ENCODE measurements at places on chromosomes 4 and X.

DNA sequence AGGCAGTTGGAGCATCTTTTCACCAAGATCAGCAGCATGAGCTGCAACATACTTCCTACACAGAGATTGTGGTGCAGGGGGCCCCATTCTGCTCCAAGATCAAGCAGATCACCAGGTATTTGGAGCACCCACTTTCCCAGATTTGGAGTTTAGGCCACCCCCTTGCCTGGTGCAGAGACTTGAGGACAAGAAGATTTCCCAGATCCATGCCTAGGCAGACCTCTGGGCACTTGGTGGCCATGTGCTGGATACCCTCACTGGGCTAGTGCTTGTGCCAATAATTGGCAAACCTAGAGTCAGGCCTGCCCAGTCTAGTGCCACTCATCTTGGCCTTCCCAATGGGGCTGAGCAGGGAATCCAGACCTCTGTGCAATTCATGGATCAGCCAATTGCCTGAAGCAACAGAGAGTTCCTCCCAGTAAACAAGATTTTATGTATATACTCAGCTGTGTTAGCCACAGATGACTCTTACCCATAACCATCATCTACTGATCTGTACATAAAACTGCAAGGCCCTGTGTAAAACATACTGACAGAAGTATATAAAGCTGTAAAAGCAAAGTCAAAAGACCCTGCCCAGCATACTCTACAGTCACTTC, 228.4 kb upstream of the EMCN start:
- DNase-seq = no peak

GRCh38 chr4:182338063-182338462, 94.9 kb downstream of the TENM3 start:
- DNase-seq = no peak

DNA sequence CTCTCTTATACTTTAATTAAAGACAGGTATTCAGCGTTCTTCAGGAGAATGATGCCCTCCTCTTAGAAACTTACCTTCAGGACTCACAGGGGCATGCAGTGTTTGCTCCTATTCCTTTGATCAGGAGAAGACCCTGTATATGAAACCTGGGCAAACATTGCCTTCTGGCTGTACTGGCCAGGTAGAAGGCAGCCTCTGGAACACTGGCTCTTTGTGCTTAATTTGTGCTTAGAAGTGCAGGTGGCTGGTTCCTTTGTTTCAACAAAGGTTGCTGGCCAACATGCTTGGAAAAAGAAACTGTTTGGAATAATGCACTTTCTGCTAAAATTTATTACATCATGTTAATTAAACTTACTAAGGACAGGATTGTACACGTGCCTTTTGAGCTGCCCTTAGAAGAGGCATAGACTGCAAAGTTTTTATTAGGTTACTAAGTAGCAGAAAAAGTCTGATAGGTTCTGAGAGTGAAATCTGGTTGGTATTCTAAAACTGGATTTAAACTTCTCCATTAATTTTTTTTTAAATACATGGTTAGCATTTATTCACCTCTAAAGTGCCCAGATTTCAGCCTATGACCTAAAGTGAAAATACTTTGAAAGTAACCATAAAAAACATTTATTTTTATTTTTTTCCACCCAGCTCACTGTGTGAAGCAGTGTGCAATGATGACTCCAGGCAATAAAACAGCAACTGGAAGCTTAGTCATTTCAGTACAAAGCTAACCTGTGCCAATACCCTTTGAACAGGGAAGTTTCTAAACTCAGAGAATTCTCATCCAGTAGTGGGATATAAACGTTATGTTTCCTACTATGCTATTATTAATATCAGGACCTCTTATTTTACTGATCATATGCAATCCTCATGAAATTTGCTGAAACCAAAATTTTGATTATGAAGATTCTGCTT, 11.3 kb downstream of the RASSF6 start:
- peak; percentile 85 for DNase-seq

- DNase-seq = no peak
These were observed 88.9 kb downstream of the RS1 start for GRCh38 chrX:18582910-18583493.

DNA sequence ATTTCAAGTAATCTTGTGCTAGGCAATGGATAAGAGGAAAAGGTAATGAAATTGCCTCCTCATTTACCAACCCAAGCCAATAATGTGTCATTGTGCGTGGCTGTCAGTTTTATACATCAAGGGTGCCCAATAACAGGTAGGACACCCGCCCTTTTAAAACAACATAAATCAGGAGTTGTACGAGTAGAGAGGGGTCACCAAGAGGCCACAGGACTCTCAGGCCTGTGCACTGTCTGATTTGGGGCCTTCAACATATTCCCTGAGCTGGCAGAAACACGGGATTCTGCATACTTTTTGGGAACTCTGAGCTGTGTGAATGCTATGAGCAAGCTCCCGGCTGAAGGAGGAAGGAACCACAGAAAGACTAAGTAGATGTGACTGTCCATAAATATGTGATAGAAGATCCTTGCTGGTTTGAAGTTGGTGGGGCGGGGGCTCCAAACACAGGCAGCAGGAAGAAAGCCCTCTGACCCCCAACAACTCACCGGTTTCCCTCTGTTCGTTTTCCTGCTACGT, 82.7 kb upstream of the MAML3 start:
- DNase-seq = no peak

- no peak for DNase-seq
These were observed 34.1 kb downstream of the P2RY8 start for GRCh38 chrX:1502853-1503252.

DNA sequence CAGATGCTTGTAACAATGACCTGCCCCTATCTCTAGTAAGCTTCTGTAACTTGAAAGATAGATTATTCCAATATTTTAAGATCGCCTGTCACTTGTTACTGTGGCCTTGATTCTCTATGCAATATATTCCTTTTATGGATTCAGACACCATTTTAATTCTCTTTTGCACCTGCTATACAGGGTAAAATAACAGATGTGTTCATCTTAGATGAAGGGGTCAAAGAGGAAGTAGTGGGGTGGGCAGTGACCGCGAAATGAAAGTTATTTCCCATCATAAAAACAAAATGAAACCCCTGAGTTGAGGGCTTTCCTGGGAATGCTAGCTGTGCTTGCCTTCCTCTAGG, 175.9 kb downstream of the TSPAN5 start:
- no peak for DNase-seq

- peak; percentile 38 for DNase-seq
These were observed 37.0 kb downstream of the IRS4 start for GRCh38 chrX:108699368-108699767.

- DNase-seq = no peak
These were observed 17.7 kb downstream of the NELFA start for GRCh38 chr4:1991087-1991486.

DNA sequence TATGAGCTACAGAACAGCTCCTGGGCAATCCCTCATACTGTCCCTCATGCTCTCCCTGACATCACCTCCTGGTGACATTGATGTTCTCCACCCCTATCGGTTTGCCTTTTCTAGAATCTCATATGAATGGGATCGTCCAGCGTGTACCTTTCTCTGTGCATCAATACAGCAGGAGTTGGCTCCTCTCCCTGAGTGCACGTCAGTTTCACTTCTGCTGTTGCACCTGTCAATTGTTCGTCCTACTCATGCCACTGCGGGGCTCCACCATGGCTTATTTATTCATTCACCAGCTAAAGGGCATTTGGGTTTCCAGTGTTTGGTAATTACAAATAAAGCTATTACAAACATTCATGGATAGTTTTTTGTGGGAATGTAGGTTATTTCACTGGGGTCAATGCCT, 269.1 kb upstream of the ZFP42 start:
- DNase-seq = no peak

- no peak for DNase-seq
These were observed 27.8 kb downstream of the SLC25A5 start for GRCh38 chrX:119495734-119496726.

DNA sequence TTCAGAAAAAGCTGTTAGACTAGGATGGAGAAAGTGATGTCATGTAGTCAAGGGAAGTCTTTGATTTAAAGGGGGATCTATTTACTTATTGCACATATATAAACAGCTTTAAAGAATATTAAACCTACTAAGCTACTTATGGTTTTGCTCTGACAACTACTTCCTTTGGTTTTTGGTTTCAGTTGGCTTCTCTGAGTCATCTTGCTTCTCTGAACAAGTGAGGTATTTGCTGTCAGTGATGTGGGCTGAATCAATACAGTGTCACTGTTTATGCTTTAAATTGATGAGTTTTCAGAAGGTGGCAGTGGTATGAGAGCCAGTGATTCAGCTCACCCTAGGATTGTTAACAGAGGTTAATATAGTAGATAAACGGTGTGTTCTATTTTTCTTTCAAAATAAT, 75.1 kb downstream of the CEP44 start:
- no peak for DNase-seq

All from NCI-H1105 treated with DMSO at 0.1 percent for 48 hours (cell line).